ENCODE measurements at places on chromosomes 7 and 10.

GRCh38 chr7:143205560-143206293, 16.1 kb upstream of the TAS2R40 start:
- no peak for DNase-seq

DNA sequence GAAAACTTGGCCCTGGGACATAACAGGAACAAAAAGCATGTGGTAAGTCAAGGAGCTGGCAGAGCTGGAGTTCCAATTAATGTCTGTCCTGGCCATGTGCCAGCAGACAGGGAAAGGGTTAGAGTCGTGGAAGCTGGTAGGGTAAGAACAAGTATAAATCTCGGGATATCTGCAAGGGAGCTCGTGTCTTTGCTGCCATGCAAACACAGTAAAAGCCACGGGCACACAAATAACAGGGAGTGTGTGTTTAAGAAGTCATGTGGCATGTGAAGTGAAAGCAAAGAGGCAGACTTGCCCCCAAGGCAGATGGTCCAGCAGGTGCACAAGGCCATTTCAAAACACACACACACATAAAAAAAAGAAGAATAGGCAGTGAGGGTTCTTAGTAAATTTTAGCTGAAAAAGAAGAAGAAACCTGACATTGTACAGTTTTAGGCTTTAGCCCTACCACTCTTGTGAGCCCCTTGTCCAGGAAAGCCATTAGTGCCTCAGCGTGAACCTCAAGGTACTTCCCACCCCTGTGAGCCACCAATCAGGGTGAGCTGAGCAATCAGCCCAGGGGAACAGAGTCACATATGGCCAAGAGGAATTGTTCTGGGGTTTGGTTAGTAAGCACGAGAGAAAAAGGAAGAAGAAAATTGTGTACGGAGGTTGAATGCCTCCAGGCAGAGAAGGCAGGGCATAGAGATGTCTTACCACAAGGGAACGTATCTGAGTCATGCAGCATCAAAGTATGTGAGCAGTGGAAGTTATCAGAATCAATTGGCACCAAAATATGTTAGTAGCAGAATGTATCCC, 32.8 kb upstream of the ARHGAP12 start:
- DNase-seq, result peak; percentile 57

- no peak for DNase-seq
Observed at GRCh38 chr10:132806561-132807003, 20.6 kb upstream of the NKX6-2 start.

DNA sequence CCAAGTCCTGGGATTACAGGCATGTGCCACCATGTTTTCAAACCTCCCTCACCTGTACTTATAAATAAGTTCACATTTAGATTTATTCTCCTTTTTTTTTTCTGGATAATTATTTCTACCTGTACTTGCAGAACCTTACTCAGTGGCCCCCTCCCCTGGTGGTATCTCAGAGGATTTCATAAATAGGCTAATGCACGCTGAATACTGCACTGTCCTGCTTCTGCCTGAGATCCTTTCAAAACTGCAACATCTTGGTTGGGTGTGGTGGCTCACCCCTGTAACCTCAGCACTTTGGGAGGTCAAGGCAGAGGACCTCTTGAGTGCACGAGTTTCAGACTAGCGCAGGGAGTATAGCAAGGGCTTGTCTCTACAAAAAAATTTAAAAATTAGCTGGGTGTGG, 4.6 kb upstream of the BLVRA start:
- no peak for DNase-seq

Measured in fibroblast of mammary gland (primary cell).